ENCODE measurements at places on chromosomes 5 and 9.

DNA sequence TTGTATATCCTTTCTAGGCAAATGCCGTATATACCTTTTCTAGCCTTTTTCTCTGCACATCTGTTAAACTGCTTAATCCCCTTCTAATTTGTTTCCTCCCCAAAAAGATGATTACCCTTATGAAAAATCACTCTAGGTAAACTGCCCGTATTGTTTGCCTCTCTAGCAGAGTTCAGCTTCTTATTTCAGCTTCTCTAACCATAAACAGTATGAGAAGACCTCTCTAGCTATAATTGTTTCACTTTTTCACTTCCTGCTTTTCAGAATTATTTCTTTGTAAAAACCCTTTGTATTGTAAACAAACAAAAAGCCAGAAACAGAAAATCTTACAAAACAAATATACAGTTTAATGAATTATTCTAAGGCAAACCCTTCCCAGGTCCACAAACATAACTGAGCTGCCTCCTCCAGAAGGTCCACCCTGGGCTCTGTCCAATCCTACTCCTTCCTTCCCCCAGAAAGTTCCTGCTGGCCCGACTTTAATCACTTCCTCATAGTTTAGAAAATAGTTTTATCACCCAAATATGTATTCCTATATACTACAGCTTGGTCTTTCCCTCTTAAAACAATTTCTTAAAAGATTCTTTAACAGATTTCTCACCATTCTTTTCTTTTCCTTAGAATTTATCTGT is 158.1 kb downstream of the FGF1 start:
- DNase-seq = no peak

GRCh38 chr5:115363879-115364278 is 67.4 kb upstream of the CCDC112 start:
- DNase-seq = no peak

DNA sequence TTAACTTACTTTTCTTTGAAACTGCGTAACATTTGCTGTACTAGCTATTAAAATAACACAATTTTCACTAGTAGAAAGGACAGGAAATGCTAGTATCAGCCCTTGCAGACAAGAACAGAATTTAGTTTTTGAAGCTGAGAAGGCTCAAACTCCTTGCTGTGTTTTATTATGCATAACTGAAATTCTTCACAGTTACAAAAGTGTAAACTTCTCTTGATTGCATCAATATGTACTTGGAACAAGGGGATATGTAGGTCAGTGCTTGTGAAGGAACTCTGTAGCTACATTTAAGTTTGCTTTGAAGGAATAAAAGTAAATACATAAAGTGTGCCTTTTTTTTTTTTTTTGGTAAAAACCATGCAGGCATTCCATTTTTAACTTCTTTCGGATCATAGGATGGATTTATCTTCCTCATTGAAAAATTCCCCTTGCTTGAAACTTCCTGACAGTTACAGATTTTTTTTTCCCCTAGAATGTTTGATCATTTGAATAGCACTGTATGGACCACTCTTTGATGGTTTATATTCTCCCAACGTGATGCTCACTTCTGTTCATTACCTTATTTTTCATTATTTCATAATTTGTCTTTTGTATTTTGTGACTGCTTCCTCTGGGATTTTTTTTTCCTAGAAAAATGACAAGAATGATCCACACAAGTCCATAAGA is 94.9 kb upstream of the DAB2 start:
- no peak for DNase-seq

DNA sequence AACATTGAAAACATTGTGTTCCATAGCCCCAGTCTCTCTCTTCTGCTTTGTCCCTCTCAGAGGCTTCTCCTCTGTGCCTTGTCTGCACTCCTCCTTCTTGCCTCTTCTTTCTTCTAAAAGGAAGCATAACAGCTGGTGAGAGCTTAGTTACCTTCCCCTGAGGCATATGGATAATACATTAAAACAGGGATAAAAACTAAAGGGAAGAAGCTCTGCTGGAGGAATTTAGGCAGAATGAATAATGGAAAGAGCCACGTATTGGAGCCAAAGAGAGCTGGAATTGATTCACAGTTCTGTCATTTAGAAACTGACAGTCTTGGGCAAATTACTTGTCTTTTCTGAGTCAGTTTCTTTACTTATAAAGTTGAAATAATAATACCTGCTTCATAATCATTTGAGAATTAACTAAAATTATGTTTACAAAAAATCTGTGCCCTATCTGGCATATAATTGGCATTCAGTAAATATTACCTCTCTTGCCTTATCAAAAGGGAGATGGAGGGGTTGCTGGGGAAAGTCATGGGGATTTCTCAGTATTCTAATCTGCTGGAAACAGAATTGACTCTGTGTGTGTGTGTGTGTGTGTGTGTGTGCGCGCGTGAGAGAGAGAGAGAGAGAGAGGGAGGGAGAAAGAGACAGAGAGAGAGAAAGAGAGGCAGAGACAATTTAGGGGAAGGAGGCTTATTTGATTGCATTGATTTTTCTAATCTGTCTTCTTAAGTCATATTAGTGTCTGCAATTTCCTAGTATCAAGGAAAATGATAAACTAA is 20.2 kb downstream of the ZNF474 start:
- no peak for DNase-seq

GRCh38 chr9:127264462-127265219 is at the start of gene GARNL3:
GARNL3 (plus strand) TSS chr9:127264774; CDS start chr9:127264878, 104 bp downstream.
- no peak for DNase-seq

DNA sequence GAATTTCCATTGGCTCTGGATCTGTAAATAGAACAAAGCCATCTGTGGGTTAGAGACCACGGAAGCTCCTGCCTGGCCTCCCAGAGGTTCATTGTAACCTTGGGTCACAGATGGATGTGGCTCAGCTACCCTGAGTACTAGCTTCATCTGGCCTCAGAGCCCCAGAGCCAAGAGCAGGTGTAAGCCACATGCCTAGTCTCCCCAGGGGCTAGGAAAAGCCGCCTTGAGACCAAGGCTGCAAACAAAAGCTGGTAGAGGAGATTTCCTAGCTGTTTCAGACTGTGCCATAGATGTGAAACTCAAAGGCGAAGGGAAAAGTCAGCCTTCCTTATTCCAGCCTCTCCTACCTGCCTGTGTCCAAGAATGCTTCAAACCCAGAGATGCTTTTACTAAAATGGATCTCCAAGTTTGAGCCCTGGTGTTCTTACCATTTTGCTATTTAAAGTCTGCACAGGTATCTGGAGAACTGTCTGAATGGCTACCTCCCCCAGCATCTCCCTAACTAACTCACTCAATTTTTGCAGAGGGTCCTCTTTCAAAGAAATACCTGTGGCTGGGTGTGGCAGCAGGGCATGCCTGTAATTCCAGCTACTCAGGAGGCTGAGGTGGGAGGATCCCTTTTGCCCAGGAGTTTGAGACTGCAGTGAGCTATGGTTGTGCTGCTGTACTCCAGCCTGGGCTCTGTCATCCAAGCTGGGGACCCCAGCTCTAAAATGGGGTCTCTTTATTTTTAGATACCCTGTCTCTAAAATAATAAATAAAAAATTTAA is 42.3 kb upstream of the MAP1B start:
- DNase-seq = no peak

DNA sequence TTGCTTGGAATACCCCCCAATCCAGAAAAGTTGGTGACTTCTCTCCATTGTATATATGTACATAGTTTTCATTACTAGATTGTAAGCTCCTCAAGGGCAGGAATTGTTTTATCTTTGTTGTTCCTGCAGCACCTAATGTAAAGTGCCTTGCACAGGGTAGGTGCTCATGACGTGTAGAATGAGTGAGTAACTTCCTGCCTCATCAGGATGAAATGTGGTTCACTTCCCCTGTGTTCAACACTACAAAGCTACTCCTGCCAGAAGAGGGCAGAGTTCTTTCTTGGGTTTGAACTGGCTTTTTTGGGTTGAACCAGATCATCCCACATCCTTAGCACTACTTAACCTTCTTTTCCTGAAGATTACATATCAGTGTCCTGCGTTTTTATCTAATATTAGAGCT is 23.9 kb downstream of the GTF3C4 start:
- DNase-seq = peak; percentile 19

DNA sequence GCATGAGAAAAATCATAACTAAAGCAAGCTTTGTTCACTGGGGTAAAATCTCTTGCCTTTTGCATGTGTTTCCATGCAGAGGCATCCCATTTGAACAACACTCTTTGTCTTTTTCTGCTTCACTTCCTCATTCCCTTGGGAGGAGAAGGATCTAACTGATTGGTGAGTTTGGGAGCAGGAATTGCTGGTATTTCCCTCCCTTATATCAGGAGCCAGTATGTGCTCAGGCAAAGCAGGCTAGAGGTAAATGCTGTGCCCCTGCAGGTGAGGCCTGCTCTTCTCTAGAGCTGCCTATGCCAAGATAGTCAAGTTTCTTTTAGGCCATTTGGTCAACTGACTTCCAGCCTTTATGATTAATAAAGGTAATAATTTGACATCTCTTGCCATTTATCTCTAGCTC is 179.9 kb downstream of the COX7C start:
- no peak for DNase-seq

- peak; percentile 39 for DNase-seq
These were observed 5.5 kb downstream of the IL31RA start for GRCh38 chr5:55856516-55857246.

DNA sequence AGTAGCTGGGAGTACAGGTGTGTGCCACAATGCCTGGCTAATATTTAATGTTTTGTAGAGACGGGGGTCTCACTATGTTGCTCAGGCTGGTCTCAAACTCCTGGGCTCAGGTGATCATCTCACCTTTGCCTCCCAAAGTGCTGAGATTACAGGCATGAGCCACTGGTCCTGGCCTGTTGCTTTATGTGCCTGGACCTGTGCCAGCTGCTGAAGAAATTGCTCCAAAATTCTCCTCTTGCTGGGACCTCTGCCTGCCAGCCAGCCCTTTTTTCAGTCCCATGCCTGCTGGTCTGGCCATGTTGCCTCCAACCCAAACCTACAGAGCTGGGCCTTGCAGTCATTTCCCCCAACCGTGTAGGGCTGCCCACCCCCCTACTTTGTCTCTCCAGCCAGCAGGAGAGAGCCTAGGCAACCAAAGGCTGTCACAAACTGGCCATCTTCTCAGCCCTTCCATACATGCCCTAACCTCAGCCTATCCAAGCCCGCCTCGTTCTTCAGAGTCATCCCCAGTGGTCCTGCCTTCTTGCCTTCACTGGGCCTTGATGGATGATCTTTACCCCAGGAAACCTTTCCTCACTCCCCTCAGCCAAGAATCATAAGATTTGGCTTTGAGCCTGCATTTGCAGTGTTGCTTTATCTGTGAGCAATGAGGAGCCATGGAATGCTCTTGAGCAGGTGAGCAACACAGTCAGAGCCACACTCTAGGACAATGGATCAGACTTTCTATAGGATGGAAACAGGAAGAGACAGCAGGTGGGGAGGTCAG is 27.4 kb upstream of the SYNPO start:
- DNase-seq = no peak

DNA sequence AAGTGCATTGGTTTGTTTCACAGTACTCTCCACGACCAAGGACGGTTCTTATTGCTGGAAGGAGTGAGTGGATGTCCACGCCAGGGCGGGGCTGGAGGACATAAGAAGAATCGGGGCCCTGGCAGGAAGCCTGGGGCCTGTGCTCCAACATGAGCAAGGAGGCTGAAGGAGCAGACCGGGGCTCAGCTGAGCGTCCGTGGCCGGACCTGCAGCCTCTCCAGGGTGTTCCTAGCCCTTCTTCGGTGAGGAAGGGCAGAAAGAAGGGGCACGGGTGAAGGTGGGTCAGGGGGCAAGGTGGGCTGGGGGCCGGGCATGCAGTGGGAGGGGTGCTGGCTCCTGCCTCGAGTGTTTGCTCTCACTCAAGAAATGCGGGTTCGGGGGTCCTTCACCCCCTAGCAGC is 18.1 kb downstream of the FAM78A start:
- DNase-seq = no peak

GRCh38 chr9:15541872-15542271 is 11.0 kb upstream of the CCDC171 start:
- no peak for DNase-seq

DNA sequence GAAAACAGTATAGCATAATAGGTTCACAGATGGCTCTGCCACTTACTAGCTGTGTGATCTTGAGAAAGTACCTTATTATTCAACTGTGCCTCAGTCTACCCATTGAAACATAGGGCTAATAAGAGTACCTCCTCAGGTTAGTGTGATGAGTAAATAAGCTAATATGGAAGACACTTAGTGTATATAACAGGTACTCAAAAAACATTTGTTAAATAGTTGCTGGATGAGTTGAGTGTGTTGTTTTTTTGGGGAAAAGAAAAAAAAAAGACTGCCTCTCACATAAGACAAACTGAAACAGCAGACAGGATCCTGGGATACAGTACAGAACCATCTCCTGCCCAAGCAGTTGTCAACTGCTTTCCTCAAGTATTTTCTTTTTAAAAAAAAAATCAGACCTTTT is 5.2 kb downstream of the STOM start:
- DNase-seq = no peak

GRCh38 chr5:7396713-7397454 is 946 bp downstream of the ADCY2 start:
- DNase-seq = no peak

DNA sequence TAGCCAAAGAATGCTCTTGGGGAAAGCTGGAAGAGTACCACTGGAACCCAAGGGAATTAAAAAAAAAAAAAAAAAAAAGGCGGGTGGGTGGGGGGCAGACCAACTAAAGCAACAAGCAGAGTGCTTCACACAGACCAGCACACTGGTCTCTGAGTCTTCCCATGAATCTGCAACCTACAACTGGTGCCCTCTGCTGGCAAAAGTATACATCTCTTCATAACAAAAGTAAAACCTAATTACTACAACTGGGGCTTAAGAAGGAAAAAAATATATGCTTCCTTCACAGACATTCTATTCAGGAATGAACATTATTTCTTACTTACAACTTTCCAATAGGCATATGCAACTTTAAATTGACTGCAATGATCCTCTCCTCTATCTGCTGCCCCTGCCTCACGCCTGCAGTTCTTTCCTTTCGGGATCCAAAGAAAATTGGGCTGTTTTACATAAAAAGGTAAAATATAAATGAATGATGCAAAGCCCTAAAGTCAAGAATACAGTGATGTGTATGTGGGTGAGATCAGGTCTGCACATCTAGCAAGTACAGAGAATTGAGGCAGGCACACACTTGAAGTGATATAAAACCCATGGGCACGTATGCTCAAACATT is 7.2 kb upstream of the KLHL3 start:
- DNase-seq = peak; percentile 61

- DNase-seq = no peak
These were observed 755.5 kb upstream of the ADAMTS16 start for GRCh38 chr5:4384649-4385048.

DNA sequence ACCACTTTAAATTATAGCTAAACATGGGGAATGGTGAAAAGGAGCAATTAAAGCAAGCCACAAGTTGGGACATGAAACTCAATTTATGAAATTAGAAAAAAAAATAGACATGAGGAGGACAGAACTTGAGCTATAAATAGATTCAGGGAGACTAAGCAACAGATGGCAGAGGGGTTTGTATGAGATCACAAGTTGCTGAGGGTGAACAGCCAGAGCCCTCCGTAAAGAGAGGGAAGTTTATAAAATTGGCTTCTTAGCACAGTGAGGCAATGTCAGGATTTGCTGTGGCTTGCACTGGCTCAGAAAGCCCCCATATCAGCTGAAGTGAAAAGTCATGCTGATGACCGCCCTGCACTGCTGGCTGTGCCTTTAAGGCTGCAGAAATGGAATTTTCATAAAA is 443.4 kb upstream of the CD180 start:
- DNase-seq = no peak

GRCh38 chr5:89246864-89247263 is 363.9 kb upstream of the MEF2C start:
- no peak for DNase-seq
